ENCODE measurements at places on chromosomes 13 and 19.

DNA sequence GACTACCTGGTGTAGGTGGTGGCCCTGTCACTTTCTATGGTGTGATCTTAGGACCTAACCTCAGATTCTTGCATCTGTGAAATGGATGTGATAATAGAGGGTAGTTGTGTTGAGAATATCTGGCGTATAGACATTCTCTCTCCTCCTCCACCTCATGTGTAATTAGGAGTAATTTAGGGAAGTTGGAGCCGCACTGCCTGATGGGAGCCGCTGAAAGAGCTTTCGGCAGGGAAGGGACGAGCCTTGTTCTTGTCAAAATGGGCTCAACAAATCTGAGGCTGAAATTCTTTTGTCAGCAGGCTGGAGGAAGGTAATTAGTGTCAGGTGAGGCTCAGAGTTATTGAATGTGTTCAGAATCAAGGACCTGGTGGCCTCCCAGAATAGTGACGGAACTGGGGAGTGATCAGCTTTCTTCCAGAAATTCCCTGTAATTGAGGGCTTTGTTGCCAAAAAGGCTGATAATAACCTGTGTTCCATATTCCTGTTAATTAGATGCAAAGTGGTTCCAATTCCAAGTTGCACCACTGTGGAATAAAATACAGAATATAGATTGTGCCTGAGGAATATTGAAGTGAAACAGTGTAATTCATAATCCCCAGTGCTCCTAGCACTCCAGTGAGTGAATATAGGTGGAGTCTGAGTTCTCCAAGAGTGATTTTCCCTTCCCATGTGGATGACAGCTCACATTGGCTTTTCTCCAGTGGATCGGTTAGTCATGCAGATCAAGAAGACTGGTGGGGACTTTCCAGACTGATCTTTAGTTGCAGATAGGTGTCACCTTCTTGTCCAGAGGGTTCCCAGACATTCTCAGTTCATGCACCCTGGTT, 47.5 kb downstream of the SPATA13 start:
- no peak for DNase-seq

- DNase-seq = no peak
These were observed 514.5 kb upstream of the KLHL1 start for GRCh38 chr13:70622796-70623195.

DNA sequence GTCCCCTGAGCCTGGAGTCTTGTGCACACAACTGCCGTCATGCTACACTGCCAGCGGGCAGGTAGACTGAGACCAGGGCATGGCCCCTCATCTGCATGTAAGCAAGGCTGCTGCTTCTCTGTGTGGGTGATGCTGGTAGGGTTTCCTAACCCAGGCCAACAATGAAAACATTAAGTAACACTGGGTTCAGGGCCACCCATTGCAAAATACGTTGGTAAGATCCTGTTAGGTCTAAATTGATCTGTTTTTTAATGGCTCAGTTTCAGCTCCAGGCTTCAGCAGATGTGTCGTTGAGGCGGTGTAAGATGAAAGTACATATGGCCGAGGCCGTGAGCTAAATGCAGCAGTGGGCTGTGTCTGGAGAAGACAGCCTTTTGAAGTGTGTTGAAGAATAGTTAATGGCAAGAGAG, 383.4 kb downstream of the IRS2 start:
- DNase-seq = no peak

DNA sequence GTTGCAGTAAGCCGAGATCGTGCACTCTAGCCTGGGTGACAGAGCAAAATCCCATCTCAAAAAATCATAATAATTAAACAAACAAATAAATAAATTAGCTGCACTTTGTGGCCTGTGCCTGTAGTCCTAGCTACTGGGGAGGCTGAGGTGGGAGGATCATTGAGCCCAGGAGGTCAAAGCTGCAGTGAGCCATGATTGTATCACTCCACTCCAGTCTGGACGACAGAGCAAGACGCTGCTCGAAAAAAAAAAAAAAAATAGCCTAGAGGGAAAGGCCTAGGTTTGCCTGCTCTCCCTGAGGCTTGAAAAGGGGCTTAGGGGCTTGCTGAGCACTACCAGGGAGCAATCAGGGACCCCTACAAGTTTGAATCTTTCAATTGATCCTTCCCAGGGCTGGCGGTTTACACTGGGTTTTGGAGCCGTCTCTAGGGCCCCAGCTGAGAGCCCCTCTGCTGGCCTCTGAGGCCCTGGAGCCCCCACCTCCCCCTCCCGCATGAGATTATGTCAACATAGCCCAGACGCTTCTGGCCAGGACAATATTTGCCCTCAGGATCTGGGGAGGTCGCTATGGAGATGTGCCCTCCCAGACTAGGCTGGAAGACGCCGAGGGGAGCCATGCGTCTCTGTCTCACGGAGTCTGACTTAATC, 10.4 kb upstream of the GIPR start:
- DNase-seq = no peak

DNA sequence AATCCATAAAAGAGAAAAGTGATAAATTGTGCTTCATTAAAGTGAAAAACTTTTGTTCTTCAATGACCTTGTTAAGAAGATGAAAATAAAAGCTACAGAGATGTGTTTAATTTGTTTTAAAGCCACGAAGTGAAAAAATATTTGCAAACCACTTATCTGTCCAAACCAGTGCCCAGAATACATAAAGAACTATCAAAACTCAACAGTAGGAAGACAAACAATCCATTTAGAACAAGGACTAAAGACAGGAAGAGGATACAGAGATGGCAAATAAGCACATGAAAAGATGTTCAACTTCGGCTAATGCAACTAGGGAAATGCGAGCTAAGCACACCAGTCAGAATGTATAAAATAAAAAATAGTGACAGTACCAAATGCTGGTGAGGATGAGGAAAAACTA, 15.0 kb downstream of the GJB6 start:
- no peak for DNase-seq

DNA sequence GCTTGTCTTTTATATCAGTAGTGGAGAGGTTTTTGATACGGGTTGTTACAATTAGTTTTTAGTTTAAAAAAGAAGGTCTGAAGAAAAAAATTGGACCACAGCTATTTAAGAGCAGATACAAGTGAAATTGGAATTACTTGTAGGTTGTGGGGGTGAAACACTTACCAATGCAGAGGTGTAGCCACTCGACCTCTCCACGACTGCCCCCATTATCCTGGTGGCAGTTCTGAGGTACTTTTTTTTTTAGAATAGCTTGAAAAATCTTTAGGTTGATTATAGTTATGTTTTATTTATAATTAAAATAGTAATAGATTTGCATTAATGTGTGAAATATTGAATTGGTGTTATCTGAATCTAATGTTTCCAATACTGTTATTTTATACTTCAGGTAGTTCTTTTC, 60.7 kb downstream of the PAN3 start:
- DNase-seq = no peak

DNA sequence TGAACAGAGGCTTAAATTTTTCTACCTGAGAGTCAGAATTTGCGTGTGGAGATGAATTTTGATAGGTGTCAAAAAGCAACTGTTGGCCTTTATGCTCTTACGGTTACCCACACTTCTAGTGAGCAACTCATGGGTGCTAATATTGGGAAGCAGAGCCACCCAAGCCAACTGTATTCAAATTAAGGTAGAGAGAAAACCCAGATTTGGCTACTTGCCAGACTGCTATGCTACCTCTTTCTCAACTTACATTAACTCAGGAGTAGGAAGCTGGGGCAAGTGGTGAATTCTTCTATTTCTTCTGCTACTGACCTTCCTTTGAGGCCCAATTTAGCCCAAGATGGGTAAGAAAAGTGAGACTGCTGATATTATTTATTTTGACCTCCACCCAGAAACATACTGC, 83.9 kb downstream of the OLFM4 start:
- DNase-seq = no peak

GRCh38 chr13:103961129-103961528, 894.9 kb upstream of the SLC10A2 start:
- DNase-seq = no peak

DNA sequence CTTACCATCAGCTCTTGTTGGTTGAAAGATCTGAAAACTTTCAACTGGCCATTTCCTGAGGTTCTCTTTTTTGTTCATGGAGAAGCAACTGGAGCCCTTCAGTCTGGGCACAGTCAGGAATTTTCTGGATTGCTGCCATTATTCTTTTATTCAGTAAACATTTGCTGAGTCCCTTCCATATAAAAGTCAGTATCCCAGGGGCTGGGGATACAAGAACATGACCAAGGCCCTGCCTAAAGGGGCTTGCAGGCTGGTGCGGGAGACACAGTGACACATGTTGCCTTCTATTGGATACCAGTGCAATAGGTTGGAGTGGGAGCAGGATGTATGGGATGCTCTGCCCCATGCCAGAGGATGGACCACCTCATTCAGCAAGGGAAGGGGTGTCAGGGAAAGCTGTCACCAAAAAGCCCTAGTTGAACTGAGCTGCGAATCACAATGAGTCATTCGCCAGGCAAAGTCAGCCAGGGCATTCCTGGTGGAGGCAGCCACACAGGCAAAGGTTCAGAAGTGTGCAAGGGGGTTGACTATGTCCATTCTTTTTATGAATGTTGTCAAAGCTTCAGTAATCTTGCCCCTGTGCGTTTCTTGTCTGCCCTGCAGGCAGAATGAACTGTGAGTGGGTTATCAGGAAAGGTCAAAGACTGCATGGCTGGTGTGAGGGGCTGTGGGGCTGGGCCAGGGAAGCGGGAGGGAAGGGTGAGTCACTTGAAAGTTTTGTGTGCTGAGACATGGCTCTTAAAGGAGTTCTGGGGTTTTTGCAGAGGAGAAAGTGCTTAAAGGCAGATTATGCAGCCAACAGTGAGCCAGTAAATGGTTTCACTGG, 395.9 kb downstream of the KCNRG start:
- DNase-seq = no peak

- no peak for DNase-seq
These were observed 32.6 kb downstream of the ERCC5 start for GRCh38 chr13:102878481-102878880.

GRCh38 chr13:68019901-68020300, 789.8 kb upstream of the PCDH9 start:
- no peak for DNase-seq

DNA sequence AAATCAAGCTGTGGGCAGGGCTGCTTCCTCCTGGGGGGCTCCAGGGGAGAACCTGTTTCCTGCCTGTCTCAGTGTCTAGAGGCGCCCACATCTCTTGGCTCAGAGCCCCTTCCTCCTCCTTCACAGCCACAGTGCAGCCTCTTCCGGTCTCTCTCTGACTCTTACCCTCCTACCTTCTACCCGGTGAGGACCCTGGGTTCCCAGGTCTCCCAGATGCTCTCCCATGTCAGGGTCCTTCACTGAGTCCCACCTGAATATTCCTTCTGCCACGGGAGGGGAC, 153.1 kb downstream of the KDM4B start:
- DNase-seq = no peak

- no peak for DNase-seq
These were observed 65.8 kb upstream of the MED4 start for GRCh38 chr13:48160606-48161278.

DNA sequence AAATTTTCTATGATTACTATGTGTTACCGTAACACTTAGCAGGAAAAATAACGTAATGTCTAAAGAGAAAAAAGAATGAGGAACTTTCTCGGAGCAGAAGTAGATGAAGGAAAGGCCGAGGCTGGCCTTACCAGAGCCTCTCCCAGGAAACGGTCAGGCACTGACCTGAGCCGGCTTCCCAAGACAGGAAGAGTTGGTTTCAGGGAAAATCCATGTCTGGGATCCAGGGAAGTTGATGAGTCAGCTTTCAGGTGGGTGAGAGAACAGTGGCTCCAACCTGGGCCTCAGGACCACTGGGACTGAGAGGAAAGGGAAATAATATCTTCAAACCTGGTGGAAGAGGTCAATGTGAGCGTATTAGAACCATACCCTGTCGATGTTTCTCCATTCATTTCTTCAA, 93.3 kb upstream of the UBL3 start:
- DNase-seq = no peak

DNA sequence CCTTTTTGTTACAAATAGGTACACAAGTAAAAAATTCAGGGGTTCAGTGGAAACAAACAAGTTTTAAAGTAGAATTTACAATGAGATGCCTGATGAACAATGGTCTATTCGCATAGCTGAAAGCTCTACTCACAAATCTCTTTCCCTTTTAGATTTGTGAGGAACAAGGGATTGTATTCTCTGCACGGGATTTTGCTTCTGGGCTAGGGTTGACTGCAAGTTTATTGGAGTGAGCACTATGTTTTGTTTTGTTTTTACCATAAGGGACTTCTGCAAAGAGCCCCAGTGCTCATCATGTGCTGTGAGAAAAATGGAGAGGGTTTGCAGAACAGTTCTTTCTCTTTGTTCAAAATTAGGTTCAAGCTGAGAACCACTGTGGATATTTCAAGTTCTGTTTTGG, 160.5 kb downstream of the DLEU7 start:
- DNase-seq = no peak

DNA sequence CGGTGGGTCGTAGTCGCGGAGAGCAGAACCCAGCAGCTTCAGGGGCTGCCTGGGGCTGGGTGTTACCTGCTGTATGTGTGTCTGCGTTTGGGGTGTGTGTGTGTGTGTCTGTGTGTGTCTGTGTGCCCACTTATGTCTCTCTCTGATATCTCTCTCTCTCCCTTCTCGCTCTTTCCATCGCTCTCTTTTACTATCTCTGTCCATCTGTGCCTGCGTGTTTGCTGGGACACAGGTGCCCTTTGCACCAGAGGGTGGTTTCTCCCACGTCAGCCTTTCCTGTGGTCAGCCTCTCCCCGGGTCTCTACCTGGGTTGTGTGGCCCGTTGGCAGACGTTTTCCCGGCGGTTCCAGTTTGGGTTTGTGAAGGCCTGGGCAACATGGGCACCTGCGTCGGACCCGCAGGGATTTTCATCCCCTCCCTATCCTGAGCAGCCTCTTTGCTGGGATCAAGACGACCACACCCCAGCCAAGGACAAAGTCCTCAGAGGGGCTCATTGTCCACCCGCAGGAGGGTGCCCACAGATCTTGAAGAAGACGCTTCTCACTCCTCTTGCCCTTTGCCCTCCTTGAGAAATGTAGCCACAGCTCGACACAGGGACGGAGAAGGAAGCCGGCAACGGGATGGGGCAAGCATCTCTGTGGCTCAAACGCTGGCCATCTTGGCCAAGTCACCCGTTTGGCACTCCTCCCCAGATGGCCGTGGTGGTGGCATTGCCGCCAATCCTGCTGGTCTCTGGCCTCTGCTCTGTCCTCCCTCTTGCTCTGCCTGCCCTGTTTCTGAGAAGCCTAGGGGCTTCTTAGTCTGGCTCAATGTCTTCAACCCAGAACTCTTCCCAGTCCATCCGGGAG, 43.3 kb downstream of the ZNF146 start:
- no peak for DNase-seq

DNA sequence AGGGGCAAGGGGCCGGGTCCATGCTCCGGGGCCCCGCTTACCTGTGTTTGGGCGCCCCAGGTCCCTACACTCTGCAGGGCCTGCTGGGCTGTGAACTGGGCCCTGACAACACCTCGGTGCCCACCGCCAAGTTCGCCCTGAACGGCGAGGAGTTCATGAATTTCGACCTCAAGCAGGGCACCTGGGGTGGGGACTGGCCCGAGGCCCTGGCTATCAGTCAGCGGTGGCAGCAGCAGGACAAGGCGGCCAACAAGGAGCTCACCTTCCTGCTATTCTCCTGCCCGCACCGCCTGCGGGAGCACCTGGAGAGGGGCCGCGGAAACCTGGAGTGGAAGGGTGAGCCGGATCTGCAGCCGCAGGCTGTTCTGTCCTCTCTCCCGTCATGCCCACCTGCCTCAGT, 1.7 kb downstream of the FCGRT start:
- DNase-seq = no peak

GRCh38 chr13:76832258-76832988, 53.8 kb downstream of the KCTD12 start:
- no peak for DNase-seq

GRCh38 chr13:106401081-106401480, 134.4 kb downstream of the EFNB2 start:
- no peak for DNase-seq
